ENCODE measurements at places on chromosomes 12 and 14.

DNA sequence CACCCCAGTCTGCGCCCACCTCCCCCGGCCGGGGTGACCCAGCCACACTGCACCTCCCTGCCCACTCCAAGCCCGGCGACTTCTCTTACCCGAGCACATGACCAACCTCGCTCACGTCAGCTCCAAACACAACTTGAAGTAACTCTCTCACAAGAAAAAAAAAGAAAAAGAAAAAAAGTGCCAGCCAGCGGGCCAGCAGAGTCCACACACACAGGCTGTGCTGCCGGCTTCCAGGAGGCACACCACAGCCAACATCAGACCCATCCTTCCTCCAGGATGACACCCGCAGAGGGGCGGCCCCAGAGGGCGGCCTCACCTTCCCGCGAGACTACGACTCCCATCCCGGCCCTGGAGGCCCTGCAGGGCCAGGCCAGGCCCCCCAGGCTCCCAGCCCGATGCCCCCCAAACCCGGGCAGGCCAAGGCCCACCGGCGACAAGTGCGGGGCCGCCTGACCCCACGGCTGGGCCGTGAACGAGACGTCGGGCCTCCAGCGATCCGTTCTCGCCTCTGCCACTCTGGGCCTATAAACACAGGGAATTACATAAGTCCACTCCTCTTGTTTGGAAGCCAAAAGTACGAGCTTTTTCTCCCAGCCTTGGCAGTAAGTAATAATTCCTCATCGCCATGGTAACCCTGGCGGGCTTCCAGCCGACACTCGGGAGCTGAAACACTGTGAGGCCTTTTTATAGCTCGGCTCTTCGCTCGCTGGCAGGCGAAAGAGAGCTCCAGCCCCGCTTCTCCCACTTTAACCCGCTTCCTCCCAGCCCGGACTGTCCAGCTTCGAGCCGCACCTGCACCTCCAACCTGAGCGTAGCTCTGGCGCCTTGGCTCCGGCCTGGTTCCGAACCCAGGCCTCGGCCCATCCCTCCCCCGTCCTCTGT is 49.1 kb downstream of the NCOR2 start:
- DNase-seq = no peak

GRCh38 chr14:95290021-95290420 is 29.7 kb downstream of the CLMN start:
- no peak for DNase-seq

DNA sequence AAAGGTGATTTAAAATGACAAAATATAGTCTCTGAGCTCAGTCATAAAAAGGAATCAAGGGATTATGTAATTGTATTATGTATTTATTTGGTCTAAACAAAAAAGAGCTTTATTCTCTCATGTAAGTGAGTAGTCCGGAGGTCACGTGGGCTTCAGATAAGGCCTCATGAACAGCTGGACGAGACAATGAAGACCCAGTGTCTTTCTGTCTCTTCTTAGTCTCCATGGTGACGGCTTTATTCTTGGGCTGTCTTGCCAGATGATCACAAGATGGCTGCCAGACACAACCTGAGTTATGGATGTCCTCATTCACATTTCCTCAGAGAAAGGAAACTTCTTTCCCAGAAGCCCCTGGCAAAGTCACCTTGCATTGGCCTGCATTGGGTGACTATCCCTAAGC is 98.6 kb downstream of the ARF6 start:
- DNase-seq = no peak

DNA sequence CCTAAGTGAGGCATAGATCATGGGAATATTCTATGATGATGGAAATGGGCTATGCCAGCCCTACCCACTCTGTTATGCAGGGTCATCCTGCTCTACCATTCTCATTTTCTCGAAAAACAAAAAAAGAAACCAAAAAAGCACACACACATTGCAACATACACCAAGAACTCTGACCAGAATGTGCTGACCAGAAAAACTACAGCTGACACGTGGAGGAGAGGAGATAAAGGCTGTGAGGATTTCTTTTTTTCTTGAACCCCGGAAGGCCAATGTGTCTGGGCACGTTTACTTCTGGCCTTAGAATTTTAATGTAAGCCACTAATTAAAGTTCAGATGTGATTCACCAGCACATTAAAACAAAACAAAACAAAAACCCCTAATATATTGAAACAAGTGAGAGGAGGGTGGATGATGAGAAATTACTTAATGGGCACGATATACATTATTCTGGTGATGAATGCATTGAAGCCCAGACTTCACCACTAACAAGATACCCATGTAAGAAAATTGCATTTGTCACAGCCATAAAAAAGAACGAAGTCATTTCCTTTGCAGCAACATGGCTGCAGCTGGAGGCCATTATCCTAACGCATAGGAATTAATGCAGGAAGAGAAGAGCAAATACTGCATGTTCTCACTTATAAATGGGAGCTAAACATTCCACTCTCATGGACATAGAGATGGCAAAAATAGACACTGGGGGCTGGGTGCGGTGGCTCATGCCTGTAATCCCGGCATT is 66.3 kb upstream of the PLEKHG3 start:
- DNase-seq = no peak

DNA sequence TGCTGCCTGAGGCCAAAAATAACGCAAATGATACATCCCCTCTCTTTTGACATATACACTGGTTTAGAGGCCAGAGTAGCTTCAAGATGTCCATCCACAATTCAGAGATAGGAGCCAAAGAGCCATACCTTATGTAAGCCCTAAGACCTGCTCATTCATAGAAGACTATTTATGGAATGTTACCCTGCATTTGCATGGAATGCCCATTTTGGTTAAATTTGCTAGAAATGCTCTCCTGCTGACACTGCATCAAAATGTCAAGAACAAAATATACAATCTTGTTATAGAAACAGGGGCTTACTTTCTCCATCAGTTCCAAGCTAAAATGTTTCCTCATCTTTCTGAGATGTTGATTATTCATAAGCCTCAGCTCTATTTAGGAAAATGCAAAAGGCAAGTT is 183.3 kb upstream of the CDKN3 start:
- no peak for DNase-seq

DNA sequence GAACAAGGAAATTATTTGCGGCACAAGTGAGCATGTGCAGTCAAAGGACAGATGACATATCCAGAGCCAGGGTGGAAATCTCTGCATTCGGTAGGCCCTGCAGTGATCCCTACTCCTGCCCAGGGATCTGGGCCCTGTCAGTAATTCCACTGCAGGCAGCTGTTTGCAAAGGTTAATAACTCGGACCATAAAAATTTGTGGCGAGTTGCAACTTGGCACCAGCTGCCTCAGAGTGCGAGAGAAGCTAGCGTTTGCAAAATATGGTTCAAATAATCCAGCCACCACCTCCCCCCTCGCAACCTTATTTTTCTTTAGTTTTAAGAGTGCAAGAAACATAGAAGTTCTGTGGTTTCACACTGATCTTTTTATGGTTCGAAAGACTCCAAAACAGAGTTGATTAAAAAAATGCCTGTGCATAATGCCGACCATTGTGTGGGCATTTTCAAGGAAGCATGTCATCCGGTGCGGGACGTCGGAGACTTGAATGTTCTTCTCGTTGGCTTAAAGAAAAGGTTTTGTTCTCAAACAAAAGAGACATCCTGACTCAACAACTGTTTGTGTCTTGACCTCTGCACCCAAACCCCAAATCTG is 224.5 kb downstream of the BCL11B start:
- DNase-seq = no peak
